ENCODE measurements at places on chromosomes 3 and 15.

GRCh38 chr3:43855674-43856299 is 165.0 kb downstream of the ABHD5 start:
- no peak for DNase-seq

DNA sequence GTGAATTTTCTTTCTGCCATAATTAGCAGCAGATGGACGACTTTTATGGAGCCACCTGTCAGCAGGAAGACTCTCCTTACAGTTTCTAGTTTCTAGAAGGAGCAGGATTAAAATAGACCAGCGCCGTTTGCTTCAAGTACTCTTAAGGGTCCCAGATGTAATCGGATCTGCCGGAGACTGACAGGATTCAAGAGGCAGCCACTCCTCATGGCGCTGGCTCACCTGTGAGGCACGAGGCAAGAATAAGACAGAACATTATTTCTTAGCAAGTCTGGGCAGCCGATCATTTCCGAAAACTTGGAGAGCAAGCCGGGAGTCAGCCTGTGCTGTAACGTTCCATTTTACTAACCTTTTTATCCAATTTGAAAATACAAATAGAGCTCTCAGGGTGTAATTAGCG is 410.4 kb upstream of the RORA start:
- DNase-seq, result no peak

GRCh38 chr15:57867970-57868798 is 161.7 kb downstream of the POLR2M start:
- DNase-seq, result no peak

- DNase-seq, result no peak
Measured at GRCh38 chr3:46462111-46462510, 2.6 kb downstream of the LTF start.

GRCh38 chr15:94083467-94084052 is 147.8 kb upstream of the MCTP2 start:
- DNase-seq, result peak; percentile 83

DNA sequence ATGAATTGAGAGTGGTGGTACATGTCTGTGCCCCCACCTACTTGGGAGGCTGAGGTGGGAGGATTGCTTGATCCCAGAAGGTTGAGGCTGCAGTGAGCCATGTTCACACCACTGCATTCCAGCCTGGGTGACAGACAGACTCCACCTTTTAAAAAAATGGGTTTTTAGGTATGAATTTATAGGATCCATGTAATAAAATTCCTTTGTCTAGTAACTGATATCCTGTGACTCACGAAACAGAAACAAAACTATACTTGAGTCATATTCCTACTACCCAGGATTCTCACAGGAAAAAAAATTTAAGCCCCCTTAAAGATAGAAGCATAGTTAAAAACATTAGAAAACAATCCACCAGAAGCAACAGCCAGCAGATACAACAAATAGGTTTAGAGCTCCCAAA is 10.0 kb upstream of the CRTC3 start:
- DNase-seq, result no peak

DNA sequence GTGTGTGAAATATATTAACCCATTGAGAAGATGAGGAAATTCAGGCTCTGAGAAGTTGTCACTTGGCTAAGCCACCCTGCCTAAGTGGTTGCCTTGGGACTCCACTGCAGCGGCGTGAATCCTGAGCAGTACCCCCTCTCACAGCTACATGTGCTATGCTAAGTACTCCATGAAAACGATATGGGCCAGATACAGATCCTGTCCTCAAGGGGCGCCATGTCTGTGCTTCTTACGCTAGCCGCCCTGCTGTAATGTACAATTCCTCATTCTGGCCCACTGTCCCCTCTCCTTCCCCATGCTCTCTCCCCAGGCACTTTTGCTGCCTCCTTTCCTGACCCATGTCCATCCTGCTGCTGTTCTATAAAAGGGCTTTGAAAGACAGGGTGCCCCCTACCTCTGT is 140.3 kb downstream of the FEZF2 start:
- DNase-seq, result no peak

- no peak for DNase-seq
Measured at GRCh38 chr15:60385620-60386552, 11.9 kb downstream of the ANXA2 start.

DNA sequence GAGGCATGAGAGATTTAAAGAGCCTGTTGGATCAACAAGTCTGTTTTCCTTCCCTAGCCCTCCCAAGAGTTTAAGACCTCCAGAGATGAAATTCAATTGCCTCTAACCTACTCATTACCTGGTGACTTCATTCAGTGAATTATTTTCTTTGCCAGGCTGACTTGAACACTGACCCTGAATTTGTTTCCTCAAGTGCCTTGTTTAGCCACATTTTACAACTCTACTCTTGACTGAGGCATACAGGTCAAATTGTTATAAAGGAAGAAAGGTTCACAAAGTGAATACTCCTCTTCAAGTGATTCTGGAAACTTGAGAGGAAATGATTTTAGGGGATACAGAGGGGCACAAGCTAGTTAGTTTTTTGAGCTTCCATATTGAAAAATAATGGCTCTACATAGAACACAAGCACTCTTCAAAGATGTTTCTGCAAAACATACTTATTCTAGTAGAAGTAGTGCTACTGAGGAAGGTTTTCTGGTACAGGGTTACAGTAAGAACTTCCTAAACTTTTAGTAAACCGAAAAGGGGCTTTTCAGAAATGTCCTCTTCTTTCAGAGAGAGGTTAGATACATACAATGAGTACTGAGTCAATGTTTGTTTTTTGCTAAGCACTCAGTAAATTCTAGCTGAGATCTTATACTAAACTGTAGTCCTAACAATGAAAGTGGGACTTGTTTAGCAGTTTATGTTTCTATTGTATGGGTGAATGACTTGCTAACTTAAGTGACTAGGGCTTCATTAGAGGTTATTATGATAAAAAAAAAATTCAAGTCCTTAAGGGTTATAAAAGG is 137.4 kb upstream of the SATB1 start:
- DNase-seq, result no peak

GRCh38 chr15:75235051-75235673 is 23.0 kb upstream of the GOLGA6C start:
- no peak for DNase-seq

DNA sequence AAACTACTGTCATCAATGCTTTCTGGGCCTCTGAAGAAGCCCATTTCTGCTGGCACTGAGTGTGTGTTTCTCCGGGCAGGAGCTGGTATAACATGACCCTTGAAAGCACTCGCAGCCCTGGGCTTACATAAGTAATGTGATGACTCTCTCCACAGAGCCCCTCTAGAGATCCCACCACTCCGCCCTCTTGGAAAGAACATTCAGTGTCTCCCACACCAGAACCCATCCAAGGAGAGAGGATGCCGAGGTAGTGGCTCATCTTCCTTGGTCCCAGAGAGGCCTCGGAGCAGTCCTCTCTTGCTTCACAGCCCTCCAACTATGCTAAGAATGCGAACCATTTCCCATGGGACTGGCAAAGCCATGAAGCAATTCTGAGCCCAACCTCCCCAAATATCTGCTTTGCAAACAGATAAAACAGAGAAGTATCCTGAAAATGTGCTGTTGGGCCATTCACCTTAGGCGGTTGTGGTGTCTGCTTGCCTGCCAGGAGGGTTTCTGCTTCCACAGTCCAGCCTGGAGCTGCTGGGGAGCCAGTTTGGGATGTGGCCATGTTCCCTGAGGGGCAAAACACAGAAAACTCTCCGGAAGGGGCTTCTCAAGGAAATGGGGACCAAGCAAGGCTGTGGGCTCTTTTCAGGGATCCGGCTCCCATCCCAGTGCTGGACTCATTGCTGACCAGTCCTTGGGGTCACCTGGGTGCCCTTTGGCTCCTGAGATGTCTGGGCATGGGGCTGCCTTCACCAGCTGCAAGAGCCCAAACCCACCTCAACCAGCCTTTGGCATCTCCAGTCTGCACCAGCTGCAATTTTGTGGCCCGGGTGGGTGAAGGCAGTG is 47.3 kb downstream of the AMOTL2 start:
- peak; percentile 99 for DNase-seq

GRCh38 chr15:72042865-72043264 is 75.1 kb downstream of the MYO9A start:
- no peak for DNase-seq

- no peak for DNase-seq
Measured at GRCh38 chr15:71079208-71080044, 35.8 kb upstream of the THSD4 start.

DNA sequence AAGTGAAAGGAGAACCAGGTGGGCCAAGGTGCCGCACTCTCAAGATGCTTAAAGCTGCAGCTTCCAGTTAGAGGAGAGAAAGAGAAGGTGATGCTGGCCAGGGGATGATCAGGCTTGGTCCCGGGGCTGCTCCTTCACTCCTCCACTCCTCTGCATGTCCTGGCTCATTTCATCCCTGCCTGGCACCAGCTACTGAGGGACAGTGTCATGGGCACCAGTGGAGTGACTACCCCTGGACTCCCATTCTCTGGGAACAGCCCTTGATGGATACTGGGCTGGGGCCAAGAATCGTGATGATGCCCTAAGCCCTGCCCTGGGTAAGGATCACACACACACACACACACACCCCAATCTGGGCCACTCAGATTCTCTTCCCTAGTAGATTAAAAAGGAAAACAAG is 243.7 kb downstream of the UACA start:
- DNase-seq, result no peak

GRCh38 chr15:73683257-73683776 is 866 bp upstream of the CD276 start:
- no peak for DNase-seq

GRCh38 chr15:38479266-38479665 is 25.3 kb downstream of the FAM98B start:
- no peak for DNase-seq

GRCh38 chr3:136819392-136819730 is 435 bp downstream of the SLC35G2 start:
- DNase-seq, result no peak

Data from AG04449 (cell line).